ENCODE measurements at places on chromosomes 6 and 20. TPM values are rescaled to one million over a fixed set of nuclear protein-coding genes. Genes with fewer than 3 reads are reported as not detected.

GRCh38 chr20:43191946-43192863 lies 2.5 kb upstream of the PTPRT start:
- DNase-seq = no peak
- peaks cover 17% of the 10 kb centered on the region for H3K4me1 ChIP-seq
- no peak overlapping the region for H3K4me3 ChIP-seq

DNA sequence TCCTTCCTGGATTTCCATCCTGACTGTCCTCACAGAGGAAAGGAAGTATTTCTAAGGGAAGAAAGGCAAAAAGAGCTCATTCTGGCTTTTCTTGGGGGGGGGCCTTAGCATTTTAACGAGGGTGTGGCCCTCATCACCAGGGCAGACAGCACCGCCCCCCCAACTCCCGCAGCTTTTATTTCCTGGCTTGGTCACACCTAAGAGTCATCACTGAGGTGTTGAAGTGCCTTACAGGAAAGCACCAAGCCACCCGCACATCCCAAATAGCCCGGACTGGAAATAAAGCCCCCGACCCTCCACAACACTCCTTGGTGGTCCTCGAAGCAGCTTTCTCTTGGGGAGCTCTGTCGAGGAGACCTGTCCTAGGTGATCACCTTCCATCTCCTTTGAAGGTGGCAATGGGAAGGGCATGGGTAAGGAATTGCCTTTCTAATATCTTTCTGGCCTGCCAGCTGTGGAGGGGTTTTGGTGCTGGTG lies 1.3 kb downstream of the PTK7 start:
- peaks cover 29% of the 10 kb centered on the region for H3K27me3 ChIP-seq
- no peak for DNase-seq
- H3K4me1 ChIP-seq = peaks cover 15% of the 10 kb centered on the region
- H3K36me3 ChIP-seq = peaks cover 27% of the 10 kb centered on the region
- H3K27ac ChIP-seq = no peak overlapping the region

Gene HCK
- total RNA-seq = 4.3 TPM

Gene CDS2
- total RNA-seq = 79.0 TPM

Gene HSPA12B
- 12.5 TPM for total RNA-seq

Gene TP53TG5
- 0.80 TPM for total RNA-seq

Gene SDC4
- total RNA-seq = 77.4 TPM
